Umbilical cord (tissue), 2 donors: ENCODE measurements at places on chromosomes 12 and 14. TPM values are rescaled to one million over a fixed set of nuclear protein-coding genes. Genes with fewer than 3 reads are reported as not detected.

SELPLG gene
- 7.7 TPM for total RNA-seq

TPPP2 gene
- not detected for total RNA-seq

AGAP2 gene
- 1.4 TPM for total RNA-seq

KRT79 gene
- not detected for total RNA-seq

TAS2R13 gene
- 5.3 TPM for total RNA-seq

MYH7 gene
- total RNA-seq: under 0.01 TPM

PXMP2 gene
- total RNA-seq: 36.6 TPM

NAB2 gene
- total RNA-seq: 27.9 TPM

FITM1 gene
- 3.6 TPM for total RNA-seq

ETV6 gene
- total RNA-seq: 25.3 TPM

TWF1 gene
- 135 TPM for total RNA-seq

CELA1 gene
- total RNA-seq: not detected

HPD gene
- not detected for total RNA-seq

SDR9C7 gene
- not detected for total RNA-seq

IFNG-AS1 gene
- total RNA-seq: 3.9 TPM

LALBA gene
- total RNA-seq: not detected

BMP4 gene
- 10.6 TPM for total RNA-seq

CHGA gene
- 21.9 TPM for total RNA-seq

TOMM20L gene
- not detected for total RNA-seq

GPX2 gene
- total RNA-seq: not detected

HOXC6 gene
- total RNA-seq: 4.1 TPM

GPRC5A gene
- total RNA-seq: 42.1 TPM

SERPINA12 gene
- not detected for total RNA-seq

MGST1 gene
- 9.6 TPM for total RNA-seq
